CD4-positive, alpha-beta T cell treated with Interleukin-12 subunit alpha and Interleukin-12 subunit beta, for 1 hour (primary cell): ENCODE measurements at places on chromosomes 7 and 10.

- DNase-seq: no peak
Observed at GRCh38 chr10:70500812-70501301, 22.3 kb downstream of the PALD1 start.

DNA sequence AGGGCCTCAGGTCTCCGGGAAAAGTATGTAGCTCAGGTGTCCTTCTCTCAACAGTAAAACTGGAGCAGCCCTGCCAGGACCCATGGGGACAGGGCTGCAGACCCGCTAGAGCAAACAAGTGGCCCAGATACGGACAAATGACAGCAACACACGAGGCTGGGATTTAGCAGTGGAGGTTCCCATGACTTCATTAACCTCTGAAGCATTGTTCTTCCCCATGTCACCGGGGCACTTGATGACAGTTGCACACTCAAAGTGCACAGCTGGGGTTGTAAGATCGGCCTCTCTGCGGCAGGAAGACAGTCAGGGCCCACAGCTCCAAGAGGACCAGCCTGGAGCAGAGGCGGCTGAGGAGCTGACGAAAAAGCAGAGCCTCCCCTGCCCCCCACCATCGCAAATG is 12.5 kb upstream of the PODXL start:
- no peak for DNase-seq

DNA sequence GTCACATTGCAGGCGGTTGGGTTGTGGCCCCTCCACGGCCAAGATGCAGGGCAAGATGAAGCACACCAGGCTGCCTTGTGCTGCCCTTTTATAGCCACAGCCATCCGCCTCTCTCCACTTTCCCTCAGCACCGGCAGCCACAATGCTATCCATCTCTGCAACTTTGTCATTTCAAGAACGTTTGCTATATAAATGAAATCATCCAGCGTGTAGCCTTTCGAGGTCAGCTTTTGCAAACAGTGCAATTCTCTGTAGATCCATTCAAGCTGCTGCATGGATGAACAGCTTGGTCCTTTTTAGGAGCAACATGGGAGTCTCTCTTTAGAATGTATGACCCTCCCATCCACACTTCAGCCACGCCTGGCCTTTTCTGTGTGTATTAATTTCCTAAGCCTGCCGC is 6.4 kb upstream of the IL15RA start:
- DNase-seq: no peak

DNA sequence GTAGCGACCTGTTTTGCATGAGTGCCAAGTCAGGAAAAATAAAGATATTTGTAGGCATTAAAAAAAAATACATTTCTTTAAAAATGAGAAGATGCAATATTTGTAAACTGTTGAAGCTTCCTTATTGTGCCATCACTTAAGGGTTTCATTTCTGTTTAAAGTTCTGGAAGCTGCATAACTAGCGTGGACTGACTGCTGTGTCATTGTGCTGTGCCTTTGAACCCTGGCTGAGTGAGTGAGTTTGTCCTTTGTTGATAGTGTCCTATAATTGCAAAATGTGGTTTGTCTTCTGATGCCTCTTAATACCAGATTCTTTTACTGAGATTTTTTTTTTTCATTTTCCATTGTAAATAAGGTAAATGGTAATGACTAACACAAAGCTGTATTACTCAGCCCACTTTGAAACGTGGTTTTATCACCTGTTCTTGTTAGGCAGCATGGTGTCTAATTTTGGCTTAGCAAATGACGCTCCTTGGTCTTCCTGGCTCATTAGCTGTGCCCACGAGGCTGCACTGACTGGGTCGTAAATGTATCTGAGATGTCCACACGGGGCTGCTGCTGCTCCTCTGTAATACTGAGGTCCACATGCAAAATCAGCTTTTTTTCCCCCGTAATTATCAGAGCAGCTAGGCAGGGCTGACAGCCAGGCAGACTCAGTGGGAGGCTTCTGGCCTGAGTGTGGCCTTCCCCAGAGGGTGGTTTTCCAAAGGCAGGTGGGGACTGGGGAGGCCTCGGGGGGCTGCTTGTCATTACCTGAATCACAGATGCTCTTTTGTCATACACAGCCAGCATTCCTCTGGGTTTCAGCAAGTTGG is 14.8 kb downstream of the ZSCAN25 start:
- no peak for DNase-seq

DNA sequence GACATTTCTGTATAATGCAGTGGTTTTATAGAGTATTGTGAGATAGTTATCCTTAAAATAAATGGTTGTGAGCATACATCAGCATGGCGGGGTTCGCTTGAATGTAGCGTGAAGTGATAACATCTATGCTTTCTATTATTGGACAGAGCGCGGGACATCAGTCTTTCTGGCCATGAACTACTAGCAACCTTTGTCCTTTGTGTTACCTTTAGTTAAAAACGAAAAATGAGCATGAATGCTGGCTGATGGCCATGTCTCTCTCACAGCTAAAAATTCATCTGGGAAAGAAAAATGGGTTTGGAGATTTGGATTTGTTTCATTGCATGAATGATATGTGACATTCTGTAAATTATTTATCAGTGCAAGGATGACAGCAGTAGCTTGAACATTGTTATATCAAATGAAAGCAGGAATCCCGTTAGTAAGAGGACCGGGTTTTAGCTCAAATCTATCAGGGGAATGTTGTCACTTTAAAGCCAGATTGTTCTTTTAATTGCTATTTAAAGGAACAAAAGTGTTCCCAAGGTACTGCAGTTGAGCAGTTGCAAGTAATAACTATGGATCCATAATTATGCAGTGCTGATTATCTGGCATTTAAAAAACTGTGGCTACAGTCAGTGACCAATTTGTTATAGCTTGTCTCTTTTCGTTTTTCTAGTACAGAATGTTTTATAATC is 131.0 kb downstream of the KAT6B start:
- no peak for DNase-seq

GRCh38 chr7:2722591-2722990 is 34.6 kb downstream of the AMZ1 start:
- DNase-seq: no peak
